Activated CD8-positive, alpha-beta T cell treated with anti-CD3 and anti-CD28 coated beads for 36 hours (primary cell): ENCODE measurements at places on chromosomes 11 and 22. TPM values are rescaled to one million over a fixed set of nuclear protein-coding genes. Genes with fewer than 3 reads are reported as not detected.

DNA sequence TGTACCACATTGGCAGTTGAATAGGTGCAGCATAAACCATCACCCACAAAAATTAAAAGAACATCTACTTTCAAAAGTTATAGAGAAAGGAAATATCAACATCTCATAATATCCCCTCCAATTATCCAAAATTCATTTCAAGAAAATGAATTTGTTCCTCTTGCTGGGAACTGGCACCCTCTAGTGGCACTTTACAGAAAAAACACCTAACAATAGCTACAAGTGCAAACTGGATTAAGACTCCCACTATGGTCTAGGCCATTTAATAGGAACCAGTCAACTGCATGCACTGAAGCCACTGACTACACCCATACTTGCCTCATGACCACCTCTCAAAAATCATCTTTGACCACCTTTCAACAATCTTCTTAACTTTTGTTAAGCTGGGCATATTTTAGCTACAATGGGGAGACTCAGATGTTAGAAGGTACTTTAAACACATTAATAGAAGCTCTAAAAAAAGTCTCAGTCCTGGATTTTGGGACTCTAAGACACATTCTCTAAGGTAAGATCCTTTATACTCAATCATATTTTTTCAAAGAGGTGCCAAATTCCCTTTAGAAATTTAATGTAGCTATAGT is 17.3 kb downstream of the TRAF6 start:
- no peaks in the 10 kb centered on the region for H3K27me3 ChIP-seq
- H3K4me3 ChIP-seq = no peak overlapping the region
- H3K27ac ChIP-seq = no peak overlapping the region
- peak; percentile 45 for DNase-seq
- peaks cover 26% of the 10 kb centered on the region for H3K36me3 ChIP-seq

- no peak overlapping the region for H3K4me3 ChIP-seq
- no peak for DNase-seq
- no peak overlapping the region for H3K27ac ChIP-seq
- no peaks in the 10 kb centered on the region for H3K36me3 ChIP-seq
- H3K27me3 ChIP-seq = peaks cover 4% of the 10 kb centered on the region
- H3K4me1 ChIP-seq = no peaks in the 10 kb centered on the region
Observed at GRCh38 chr11:102516179-102516578, 14.4 kb downstream of the MMP7 start.

DNA sequence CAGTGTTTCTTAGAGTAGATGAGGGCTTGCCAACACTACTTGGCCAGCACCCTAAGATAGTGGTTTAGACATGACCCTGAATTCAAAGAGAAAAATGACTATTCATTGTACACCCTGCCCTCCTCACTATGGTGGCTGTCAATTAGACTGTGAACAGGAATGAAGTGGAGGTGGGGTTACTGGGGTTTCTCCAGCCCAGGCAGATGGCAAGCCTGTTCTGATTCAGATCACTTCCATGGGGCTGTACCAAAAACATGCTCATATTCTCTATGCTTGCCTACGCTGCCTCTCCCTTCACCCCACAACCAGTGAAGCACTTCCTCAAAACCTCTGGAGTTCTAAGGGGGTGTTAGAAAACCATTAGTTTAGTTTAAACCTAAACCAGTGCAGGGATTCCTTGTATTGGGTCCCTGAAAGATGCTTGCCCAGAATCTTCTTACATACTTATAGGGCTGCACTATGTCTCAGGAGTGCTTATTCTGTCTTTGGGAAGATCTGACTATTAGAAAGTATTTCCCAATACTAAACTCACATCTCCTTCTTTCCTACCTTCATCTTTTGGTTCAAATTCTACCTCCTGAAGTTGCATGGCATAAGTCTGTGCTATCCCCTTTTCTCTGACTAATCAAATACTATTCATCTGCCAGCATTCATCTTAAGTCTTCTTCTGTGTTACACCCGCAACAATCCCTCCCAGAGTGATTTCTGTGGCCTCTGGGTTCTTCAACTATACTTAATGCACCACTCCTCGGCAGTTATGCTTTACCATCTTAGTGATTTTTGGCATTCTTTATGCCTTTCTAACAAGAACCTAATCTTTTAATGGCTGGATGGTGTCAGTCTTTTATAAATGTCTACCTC is 71.8 kb downstream of the ATG16L2 start:
- no peaks in the 10 kb centered on the region for H3K4me1 ChIP-seq
- peaks cover 20% of the 10 kb centered on the region for H3K36me3 ChIP-seq

DNA sequence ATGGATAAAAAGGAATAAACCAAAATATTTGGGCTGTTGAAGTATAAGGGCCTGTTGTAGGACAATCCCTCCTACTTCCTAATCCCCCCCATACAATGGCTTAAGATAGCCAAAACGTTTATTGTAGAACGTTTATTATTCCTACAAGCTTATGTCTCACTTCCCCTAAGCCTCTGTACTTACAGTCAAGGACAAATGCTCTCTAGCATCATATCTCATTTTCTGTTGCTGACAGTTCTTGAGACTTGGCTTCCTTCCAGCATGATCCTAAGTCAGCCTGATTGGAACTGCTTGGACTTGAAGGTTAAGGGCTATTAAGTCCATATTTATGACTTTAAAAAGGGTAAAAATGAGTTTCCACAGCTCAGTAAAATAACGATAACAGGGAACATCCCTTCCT is 8.8 kb downstream of the MISFA start:
- no peak overlapping the region for H3K27ac ChIP-seq
- no peak for DNase-seq
- no peaks in the 10 kb centered on the region for H3K27me3 ChIP-seq
- peaks cover 20% of the 10 kb centered on the region for H3K36me3 ChIP-seq
- H3K4me3 ChIP-seq = no peak overlapping the region
- no peaks in the 10 kb centered on the region for H3K4me1 ChIP-seq

RIMBP3C gene
- 0.20 TPM for total RNA-seq
